ENCODE measurements at places on chromosomes 5 and 9.

GRCh38 chr9:115777610-115778009 is 376.0 kb upstream of the PAPPA start:
- peak; percentile 43 for DNase-seq

DNA sequence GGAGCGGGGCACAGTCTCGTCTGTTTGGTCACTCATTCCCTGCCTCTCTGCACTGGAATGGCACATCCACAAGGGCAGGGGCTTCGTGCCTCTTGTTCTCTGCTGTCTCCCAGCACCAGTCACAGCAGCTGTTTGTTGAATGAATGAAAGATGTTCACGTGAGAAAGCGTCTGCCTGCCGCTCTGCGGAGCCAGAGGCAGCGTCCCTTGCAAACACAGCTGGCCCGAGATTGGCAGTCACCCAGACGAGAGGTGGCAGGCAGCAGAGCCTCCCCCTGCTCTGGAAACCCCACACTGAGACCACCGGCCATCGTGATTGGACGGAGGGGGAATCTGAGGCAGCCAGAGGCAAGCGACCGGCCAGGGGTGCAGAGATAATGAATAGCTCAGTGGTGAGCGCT is 6.0 kb upstream of the FAM163B start:
- no peak for DNase-seq

DNA sequence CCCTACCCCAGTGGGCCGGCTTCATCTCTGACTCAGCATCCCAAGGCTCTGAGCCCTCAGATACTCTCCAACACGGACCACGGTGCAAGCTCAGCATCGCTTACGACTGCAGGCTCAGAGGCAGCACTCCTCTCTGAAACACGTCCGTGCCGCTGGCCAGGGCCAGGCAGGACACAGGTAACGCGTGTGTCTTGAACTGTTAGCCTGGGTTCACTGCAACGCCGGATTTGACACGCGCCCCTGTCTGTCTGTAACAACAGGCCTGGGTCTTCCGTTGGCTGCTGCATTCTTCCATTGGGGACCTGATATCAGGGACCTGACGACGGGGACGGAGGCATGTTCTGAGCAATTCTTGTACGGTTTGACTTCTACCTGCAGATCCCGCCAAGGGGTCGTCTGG is 6.4 kb downstream of the SLC6A3 start:
- no peak for DNase-seq

DNA sequence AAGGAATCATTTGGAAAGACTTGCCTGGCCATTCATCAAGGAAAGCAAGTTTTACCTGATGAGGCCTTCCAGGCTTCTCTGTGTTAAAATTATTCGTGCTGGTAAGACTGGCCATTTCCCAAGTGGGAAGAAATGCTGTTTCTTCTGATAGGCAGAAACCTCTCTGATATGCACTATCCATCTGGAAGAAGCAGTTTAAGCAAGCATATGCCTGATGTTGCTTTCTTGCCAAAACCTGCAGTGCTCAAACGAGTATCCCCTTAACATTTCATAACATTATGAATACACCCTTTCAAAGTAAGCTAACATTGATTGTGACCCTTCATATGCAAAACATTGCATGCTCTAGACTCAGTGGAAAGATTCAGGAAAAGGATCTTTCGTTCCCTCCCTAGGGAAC is 36.0 kb upstream of the PRLR start:
- DNase-seq, result no peak

- no peak for DNase-seq
Measured at GRCh38 chr9:37413311-37413710, 9.2 kb upstream of the GRHPR start.

- peak; percentile 82 for DNase-seq
Measured at GRCh38 chr9:107693625-107694326, 204.2 kb upstream of the KLF4 start.

- DNase-seq, result no peak
Measured at GRCh38 chr5:6579535-6579934, 53.3 kb downstream of the NSUN2 start.

GRCh38 chr5:18465833-18466681 is 831.8 kb downstream of the TAF11L14 start:
- DNase-seq, result peak; percentile 54

DNA sequence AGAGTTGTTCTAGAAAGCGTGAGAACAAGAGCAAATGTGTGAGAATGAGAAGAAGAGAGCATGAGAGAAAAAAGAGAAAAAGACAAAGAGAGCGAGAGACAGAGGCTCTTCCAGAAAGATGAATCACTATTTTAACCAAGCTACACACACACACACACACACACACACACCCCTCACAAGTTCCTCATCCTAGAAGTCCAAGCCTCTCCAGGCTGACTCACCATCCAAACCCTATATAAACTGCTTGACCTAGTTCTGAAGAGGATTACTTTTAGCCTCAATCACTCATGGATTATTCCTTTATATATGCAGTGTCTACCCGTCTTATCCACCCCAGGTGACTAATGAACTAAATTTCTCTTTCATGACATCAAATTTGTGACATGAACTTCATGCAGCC is 37.6 kb downstream of the C9orf57 start:
- DNase-seq, result peak; percentile 92

GRCh38 chr5:151351671-151352070 is 4.3 kb upstream of the SLC36A2 start:
- DNase-seq, result no peak

DNA sequence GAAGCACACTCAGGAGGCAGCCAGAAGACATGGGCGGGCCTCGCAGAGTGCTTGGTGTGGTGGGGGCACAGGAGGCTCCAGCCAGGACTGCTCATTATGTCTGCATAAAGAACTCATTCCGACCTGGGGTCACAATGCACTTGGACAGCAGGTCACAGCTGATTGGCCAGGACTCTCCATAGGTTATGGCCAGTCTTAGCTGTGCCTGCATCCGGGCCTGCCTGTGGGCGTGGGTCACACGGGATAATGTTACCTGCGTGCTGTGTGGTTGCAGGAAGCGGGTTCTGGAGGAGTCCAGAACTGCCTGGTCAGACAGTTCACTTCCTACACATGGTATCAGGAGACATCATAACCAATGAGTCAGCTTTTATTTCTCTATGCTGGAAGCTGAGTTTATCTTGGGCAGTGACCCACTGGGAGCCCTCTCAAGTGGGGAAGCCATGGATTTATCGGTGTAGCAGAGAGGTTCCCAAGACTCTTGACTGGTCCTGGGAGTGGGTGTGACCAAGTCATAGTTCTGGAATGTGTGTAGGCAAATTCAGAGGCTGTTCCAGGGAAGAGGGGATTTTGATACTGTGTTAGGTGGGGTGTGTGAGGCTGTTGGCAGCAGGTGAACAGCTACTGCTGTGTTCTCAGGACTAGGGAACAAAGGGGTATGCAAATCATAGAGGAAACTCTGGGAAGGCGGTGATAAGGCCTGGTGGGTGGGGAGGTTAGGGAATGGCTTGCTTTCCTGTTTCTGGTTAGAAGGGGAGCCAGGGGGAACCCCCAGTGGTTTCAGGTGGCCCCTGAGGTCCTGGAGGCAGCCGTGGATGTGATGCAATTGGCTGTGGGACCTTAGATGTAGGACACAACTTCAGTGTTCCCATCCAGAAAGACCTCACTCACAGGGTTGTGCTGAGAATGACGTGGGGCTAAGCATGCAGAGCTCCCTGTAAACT is 51.3 kb downstream of the ARHGEF37 start:
- DNase-seq, result peak; percentile 58

DNA sequence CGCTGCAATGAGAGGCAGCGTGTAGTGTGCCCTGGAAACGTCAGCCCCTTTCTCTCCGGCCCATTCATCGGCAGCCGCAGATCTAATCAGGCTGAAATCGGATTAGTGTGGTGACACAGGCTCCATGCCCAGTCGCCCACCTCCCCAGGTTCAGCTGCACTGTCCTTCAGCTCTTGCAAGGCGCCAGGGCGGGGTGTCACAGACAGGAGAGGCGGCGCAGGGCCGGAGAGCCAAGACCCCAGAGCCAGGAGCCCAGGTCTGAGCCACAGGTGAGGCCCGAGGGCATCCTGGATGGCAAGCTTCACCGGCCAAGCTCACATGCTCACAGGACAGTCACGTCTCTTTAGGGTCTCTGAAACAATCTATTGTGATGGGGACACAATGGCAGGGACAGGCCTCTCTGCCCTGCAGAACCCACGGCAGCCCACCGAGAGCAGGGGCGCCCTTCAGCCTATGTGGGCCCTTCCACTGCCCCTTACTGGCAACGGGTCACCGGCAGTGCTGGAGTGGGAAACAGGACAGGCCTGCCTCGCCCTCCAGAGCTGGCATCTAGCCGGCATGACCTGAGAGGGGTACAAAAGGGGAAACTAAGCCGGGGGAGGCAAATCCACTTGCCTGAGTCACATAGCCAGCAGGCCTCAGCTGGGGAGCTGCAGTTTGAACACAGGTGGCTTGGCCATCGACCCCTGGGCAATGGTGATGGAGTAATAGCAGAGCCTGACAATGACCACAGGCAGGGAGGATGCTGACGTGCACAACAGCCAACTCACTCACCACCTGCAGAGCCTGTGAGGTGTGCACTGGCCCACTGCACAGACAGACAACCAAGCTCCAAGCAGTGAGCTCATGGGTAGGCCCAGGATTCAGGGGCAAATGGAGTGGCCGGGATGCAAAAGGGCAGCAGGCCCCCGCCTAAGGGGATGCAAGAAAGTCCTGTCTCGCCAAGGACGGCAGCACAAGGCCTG is 48.1 kb downstream of the VAV2 start:
- no peak for DNase-seq

DNA sequence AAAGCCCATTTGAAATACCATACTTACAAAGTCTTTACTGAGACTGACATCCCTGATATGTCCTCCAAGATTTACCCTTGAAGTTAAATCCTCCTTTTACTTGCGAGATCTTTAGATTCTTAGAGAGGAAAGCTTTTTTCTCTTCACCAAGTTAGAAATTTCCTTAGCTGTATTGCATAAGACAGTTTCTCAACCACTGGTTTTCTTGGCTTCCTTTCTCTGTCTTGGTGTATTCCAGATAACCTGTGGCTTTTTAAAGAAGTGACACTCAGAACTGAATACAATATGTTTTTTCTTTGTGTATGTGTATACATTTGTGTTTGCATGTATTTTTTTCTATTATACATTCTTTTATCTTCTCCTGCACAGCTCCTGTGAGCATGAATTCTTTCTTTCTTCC is 65.0 kb downstream of the SNCAIP start:
- DNase-seq, result no peak

DNA sequence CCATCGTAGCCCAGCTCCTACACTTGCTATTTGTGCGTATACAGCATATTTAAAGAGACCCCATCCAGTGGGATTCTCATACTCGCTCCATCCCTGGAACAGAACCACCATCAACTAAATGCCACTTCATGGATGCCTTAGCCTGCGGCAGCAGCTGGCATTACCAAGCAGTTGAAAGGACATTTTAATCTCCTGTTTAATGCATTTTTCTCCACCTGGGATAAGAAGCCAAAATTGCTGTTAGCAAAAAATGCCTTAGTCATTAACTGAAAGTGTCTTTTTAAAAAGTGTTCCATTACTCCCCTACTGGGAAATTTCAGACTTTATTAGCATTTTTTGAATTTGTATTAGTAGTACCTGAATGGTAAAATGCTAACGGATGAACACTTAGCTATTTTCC is 662.6 kb upstream of the MEF2C start:
- DNase-seq, result no peak

GRCh38 chr9:36748322-36748899 is 175.7 kb downstream of the MELK start:
- DNase-seq, result peak; percentile 40

DNA sequence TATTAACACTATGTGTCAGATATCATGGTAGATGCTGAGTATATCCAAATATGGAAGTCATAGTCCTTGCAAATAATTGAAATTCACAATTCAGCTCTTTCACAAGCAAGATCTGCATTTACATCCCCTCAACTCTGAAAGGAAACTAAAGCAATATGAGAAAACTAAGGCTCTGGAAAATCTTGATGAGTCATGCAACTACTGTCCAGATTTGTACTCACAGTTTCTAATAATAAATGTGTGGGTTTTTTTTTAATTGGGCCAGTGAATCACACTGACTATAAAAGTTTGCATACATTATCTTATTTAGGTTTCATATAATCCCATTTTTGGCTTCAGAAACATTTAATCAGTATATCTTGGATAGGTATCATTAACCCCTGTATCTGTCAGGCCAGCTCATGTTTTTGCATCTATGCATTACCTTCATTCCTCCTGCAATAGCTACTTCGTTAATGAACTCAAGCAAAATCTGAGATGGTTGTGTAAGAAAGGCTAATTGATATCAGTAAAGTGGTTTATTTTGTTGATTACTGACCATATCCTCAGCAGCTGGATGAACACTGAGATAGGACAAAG is 58.7 kb upstream of the PRR16 start:
- peak; percentile 96 for DNase-seq

DNA sequence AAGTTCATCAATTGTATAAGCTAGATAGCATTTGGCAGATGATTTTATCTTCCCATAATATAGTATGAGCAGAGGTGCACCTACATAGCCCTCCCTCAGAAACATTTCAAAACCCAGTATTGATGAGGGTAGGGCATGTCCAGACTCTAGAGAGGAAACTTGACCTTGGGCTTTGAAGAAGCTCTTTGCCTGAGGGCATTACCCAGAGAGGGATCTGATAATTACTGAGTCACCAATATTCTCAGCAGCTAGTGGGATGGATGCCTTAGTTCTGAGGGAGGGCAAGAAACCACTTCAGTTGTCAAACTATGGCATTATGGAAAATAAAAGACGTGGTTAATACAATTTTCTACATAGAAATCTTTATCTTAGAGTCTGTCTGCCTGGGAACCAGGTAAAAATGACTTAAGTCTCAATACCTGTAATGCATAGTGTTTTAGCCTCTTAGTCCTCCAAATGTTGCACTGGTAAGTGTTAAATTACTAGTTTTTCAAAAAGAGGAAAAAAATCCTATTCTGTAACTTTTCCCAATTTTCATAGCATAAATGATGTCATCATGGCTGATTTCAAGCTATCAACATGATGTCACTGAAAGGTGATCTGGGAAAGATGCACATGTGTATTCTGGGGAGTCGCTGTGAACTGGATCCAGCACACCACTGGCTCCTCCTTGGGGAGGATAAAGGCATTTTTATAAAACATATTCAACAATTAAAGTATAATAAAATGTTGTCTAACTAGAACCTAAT is 809.0 kb downstream of the KCTD16 start:
- no peak for DNase-seq

GRCh38 chr9:88742483-88742882 is 207.5 kb downstream of the NXNL2 start:
- DNase-seq, result peak; percentile 67

DNA sequence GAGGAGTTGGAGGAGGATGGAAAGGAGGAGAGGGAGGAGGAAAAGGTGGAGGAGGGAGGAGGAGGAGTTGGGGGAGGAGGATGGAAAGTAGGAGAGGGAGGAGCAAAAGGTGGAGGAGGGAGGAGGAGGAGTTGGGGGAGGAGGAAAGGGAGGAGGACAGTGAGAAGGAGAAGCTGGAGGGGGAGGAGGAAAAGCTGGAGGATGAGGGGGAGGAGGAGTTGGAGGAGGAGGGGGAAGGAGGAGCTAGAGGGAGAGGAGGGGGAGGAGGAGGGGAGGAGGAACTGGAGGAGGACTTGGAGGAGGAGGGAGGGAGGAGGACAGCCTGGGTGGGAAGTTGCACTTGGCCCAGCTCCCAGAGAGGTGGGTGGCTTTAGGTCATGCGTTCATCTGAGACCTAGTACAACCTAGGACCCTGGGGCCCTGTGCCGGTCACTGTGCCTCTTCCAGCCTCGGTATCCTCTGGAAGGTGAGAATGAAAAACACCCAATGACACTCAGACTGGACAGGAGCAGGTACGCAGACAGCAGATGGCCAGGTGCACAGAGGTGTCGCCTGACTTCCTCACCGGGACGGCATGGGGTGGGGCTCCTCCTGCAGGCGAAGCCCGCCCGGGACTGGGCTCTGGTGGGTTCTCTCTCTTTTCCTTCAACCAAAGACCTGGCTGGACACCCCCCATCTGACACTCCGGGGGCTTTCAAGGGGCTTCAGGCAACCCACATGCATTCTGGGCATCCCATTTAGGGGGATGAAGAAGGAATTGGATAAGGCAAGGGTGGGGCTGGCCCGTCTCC is 12.2 kb upstream of the SLC2A6 start:
- no peak for DNase-seq

All from fibroblast of skin of right biceps (primary cell).